ENCODE measurements at places on chromosomes 5 and 9.

- DNase-seq: no peak
These were observed 182.8 kb upstream of the SLC27A6 start for GRCh38 chr5:128782446-128782845.

DNA sequence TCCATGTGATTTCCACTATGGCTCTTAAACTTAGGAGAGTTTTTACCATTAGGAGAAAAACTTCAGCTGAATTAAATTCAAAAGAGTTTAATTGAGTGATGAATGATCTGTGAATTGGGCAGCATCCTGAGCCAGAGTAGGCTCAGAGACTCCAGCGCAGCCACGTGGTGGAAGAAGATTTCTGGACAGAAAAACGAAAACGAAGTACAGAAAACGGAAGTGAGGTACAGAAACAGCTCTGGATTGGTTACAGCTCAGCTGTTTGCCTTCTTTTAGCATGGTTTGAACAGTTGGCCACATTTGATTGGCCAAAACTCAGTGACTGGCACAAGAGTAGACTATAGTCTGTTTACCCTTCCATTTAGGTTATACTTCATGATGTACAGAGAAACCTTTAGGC, 69.2 kb upstream of the PLPP1 start:
- DNase-seq: no peak

- DNase-seq: no peak
These were observed 39.3 kb upstream of the CTSL start for GRCh38 chr9:87686520-87687090.

GRCh38 chr9:81146684-81147337, 542.5 kb downstream of the TLE1 start:
- no peak for DNase-seq

DNA sequence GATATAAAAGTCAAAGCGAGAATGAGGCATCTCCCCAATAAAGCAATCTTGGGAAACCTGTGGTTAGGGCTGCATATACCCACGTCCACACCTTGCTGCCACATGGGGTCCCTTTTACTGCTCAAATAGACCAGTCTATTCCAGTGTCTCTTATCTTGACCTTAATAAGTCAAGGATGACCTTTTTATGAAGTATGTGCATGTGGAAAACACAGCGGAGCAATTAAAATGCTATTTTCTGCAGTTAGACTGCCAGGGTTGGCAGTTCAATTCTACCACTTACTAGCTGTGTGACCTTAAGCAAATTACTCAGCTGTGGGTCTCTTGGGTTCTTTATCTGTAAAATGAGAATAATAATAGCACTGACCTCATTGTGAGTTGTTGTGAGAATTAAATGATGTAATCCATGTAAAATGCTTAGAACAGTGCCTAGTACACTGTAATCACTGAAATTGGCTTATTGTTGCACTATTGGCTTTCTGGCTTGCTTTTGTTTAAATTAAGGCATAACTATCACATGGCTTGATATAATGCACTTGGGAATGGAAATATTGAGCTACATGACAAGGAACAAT, 67.8 kb upstream of the HSPB3 start:
- DNase-seq: no peak

DNA sequence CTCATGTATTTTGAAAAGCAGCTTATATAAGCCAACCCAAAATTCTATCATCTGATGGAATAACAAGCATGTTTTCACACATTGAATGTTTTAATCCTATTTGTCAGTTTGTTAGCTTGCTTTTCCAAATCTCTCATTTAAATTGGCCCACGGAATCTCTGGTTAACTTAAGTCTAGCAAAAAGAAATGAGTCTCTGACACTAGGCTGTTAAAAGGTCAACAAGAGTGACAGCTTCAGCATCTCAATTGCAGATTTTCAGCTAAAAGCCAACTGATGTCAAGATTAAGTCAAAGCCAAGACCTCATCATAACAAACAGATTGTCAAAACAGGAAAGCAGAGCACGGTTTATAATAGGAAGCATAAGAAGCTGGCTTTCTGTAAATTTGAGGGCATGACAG, 49.4 kb upstream of the CDH9 start:
- no peak for DNase-seq

DNA sequence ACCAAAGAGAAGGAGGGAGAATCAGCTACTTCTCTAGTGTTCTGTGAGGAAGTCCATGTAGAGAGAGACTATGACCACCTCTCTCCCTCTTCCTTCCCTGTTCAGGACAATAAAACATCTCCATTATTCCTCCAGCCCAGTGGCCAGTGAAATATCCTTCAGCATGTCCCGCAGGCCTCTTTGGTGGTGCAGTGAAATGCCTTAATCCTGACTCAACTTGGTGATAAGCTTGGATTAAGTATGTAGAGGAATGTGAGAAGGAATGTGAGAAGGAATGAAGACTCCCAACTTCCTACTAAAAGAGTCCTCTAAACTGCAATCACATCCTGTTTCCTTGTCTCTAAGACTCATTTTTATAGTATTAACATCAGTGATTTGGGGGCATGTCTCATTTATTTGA, 167.3 kb downstream of the TRPM3 start:
- no peak for DNase-seq

GRCh38 chr5:65066387-65067146, 297.8 kb downstream of the CWC27 start:
- DNase-seq: no peak

DNA sequence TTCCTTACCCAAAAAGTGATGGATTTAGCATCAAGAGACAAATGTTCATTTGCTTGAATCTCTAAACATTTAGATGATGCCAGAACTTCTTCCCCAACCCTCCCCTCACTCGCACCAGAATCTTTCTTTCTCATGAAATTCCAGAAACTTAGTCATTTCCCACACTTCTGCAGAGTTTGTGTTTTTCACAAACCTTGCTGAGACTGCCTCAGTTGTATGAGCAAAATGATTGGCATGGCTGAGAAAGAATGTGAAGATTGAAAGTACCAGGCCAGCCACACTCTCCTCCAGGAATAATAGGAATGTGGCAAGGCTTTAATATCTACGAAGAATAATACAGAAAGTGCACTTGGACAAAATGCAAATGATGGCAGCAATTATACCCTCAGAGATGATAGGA, 428.3 kb upstream of the CDH6 start:
- DNase-seq: no peak

DNA sequence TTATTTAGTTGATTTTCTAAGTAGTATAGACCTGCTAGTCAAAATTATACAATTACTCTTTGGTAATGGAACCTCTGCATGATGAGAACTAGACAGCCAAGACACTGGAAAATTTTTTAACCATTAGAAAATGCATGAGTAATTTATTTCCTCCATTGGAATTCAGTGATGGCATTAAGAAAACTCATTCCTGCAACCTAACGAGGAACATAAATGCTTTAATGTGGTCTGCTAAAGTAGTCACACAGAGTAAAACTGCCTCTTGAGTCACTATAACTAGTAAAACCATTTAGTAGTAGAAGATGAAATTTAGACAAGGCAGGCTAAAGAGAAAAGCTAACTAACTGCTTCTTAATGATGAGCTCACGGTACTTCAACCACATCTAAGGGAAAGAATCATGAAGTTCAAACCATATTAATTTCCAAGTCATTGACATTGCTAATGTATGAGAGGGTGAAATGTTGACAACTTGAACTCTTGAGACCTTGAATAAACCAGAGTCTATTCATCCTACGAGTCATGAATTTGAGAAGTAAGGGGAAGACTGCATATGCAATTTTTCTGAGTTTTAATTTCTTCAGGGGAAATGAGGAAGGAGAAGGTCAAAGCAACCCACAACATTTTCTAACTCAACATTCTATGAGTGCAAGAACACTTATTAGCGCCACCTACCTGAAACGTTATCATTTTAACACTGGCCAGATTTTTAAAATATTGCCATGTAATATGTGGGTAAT, 74.4 kb downstream of the GLIS3 start:
- no peak for DNase-seq

DNA sequence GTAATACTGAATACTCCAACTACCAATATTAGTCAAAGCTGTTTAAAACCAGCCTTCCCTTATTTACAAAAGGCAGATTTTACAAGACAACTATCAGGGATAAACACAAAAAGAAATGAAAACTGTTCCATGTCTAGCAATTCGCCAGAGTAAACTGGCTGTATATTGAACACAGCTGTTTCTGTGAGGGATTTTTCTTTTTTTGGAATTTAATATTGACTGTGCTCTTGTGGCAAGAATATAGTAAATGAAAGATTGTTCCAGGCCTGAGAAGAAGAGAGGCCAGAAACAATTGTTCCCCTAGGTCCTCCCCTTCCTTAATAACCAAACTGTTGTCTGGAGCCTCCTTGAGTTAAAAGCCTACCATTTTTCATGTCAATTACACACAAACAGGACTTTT, 188.6 kb downstream of the PDE4D start:
- no peak for DNase-seq

GRCh38 chr5:31863991-31864411, 225.1 kb downstream of the PDZD2 start:
- DNase-seq: no peak

GRCh38 chr5:126718236-126718868, 58.6 kb upstream of the LMNB1 start:
- DNase-seq: peak; percentile 22

DNA sequence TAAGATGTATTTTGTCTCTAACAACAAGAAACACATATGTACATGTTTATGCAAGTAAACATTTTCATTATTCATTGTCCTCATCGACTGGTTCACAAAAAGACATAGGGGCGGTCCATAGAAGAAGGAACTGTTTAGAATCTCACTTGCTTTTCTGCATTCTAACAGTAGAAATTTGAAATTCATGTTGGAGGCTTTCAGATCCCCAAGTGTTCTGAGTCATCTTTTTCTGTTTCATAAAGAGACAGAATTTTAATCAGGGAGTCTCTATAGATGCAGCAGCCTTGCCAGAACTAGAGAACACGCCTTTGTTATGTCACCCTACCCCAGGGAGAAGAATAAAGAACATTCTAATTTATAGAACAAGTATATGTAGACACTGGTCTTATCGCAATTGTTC, 324.3 kb downstream of the GABRG2 start:
- no peak for DNase-seq

DNA sequence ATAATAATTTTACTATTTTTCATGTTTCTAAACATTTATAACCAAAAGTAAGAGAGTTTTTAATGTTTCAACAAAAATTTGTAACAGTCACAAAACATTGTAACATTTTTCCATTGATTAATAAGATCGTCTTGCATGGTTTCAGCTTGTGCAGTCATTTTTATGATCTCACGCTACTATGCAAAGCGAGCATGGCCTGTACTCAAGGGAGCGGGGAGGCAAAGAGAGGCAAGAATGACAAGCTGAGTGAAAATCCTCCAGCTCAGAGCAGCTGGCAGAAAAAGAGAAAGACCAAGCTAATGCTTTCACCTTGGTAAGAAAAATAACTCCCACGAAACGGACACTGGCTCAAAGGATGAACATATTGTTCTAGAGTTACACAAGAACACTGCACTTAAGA, 90.0 kb upstream of the SV2C start:
- no peak for DNase-seq

DNA sequence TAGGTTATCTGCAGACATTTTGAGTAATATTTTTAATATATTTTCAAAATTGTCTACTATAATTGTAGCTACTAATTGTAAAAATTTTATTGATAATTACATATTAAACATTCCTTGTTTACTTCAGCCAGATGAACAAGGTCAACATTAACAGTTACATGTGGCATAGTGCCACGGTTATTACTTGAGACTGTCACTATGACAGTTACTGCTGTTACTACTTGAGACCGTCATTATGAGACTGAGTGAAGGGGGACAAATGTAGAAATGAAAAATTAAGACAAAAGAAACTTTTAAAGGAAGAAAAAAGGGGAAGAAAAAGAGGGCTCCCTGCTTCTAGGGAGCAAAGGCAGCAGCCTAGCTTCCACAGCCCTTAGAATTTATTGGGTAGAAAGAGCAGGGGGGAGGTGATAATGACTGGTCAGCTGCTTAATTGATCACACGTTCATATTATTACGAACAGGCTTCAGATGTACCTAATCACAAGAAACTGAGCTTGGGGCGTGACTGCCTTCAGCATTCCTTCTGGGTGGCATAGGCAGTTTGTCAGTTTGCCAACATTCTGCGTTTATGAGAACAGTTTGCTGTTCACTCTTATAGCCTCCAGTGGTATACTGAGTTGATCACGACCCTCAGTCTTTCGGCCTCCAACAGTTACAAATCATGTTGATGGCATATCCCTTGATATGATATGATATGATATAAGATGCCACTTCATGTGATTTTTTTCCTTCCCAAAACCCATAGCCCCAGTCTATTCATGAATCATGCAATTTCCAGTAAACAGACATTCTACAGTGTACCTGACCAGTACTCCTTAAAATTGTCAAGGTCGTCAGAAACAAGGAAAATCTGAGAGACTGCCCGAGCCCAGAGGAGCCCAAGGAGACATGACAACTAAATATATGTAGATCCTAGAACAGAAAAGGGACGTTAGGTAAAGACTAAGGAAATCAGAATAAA, 13.1 kb downstream of the MARCHF6 start:
- DNase-seq: no peak

- peak; percentile 83 for DNase-seq
These were observed 60.4 kb downstream of the EHMT1 start for GRCh38 chr9:137679249-137679648.

DNA sequence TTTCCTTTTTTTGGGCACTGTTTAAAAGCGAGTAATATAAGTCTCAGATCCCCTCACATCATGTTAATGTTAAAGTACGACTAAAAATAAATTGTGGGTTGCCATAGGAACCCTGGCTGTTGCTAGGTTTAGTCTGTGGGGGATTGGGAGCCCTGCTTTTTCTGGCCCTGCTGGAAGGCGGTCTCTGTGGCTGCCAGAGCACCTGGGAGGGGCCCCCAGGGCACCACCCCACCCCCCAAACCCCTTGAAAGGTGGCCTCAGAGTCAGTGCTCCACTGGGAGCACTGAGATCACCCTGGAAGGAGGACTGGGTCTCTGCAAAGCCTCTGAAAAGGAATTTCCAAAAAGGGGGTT, 66.2 kb upstream of the NEURL1B start:
- DNase-seq: no peak

DNA sequence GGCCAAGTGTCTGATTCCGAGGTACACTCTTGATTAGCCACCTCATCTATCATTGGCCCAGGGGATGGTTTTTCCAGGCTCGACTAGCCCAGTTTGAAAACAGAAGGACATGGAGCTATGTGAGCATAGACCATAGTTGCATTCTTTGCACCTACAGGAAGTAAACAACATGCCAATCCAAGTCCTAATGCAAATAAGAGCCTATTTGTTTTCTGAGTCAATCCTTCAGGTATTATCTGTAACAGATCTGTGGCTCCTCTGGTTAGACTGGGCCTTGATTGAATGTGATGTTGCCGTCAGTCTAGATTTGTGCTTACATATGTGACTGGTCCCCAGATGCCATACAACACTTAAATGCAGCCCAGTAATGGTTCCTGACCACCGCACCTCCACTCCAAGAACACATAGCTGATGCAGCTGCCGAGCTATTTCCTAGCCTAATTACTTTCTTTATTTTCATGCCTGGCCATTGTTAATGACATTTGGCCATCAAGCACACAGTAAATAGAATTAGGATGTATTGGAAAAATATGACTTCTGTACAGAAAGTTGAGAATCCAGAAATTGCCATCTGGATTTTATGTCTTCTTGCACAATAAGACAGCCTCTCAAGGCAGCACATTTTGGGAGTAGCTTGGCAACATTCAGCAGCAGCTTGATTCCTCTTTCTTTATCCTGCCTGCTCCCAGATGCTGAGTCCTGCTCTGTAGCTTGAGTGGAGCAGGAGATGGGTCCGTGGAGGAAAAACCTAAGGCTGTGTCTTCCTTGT, 29.5 kb upstream of the ARHGAP26 start:
- DNase-seq: no peak

Data from iPS DF 6.9 (cell line).